ENCODE measurements at places on chromosomes 5 and 9.

- DNase-seq = no peak
These were observed 7.7 kb upstream of the RPL26L1 start for GRCh38 chr5:172951371-172952033.

GRCh38 chr5:120306303-120306702 is 157.8 kb upstream of the PRR16 start:
- DNase-seq = no peak

DNA sequence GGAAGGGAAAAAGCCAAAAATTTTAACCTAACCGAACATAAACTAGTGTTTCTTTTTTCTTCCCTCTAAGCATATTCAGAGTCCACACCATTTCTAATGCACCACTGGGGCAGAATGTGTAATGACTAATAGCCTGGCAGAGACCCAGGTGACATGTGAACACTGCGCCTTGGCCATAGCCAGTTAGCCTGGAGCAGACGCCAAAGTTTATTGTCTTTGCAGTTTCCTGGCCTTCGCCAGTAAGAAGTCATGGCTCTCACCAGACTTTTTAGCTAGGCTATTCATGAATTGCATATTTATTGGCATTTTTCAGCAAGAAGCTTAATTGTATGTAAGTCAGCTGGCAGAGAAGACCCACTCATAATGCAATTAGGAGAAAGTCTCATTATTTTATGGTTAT is 182.8 kb upstream of the SLC27A6 start:
- DNase-seq = peak; percentile 89

GRCh38 chr5:11293523-11293922 is 532.5 kb upstream of the DAP start:
- no peak for DNase-seq

DNA sequence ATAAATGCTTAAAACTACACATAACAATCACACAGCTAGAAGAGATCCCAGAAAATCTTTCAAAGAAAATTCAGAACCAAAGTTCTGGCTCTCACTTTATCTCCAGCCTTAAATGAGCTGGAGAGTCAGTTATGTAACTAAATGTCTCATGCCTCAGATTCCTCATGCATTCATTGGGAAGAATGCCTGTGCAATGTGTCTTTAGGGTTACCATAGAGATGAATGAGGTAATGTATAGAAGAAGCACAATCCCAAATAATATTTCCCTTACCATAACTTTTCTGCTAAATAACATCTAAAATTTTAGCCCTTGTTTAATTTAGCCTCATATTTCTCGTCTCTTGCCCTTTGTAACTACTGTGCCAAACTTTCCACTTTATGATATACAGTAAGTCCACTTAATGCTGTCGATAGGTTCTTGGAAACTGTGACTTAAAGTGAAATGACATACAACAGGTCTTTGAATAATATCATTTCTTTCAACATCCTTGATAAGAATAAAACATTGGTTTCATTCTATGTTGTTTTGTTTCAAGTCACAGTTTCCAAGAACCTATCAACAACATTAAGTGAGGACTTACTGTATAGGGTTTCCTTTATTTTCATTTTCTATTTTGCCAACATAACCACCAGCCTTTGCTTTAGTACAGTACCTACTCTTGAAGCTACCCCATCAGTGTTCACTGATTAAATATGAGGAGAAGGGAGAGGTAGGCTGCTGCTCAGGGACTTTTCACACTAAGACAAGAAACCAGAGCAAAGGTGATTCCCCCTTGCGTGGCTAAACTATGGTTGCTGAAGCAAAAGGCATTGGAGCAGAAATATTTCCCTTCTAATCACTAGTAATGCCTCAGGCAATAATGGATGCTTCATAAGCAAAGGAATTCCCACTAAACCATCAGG is 295.7 kb upstream of the PTGER4 start:
- peak; percentile 41 for DNase-seq

DNA sequence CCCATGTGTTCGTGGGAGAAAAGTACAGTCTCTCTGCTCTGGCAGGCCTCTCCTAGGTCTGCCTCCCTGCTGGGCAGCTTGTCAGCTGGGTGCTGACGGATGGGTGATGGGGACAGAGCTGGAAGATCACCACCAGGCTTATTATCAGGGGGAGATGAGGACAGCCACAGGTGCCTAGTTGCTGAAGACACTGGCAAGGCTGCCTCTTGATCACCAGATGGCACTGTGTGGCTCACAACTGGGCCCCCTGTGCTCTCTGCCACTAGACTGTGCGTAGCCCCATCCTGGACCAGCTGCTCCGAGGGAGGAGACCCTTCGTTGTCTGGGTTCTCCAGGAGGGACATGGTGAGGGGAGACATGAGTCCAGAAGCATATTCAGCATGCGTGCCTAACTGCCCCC is 73.0 kb downstream of the KIF24 start:
- DNase-seq = no peak

DNA sequence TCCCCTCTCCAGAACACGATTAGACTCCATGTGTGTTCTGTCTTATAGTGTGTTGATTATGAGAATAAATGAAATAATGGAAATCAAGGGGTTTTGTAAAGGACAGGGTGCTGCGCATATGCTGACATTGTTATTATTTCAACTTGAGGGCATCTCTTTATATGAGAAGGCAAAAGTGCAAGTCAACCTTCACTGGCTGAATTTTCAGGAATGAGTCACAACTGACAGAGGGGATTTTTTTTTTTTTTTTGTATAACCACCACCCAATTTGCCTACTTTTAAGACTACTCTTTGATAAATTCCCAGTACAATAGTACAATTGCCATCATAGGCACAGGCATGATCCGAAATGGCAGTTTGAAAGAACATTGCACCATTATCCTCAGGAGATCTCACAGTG is 419.2 kb upstream of the NMUR2 start:
- no peak for DNase-seq

- DNase-seq = no peak
These were observed 354.6 kb downstream of the SLIT3 start for GRCh38 chr5:168946363-168946762.

DNA sequence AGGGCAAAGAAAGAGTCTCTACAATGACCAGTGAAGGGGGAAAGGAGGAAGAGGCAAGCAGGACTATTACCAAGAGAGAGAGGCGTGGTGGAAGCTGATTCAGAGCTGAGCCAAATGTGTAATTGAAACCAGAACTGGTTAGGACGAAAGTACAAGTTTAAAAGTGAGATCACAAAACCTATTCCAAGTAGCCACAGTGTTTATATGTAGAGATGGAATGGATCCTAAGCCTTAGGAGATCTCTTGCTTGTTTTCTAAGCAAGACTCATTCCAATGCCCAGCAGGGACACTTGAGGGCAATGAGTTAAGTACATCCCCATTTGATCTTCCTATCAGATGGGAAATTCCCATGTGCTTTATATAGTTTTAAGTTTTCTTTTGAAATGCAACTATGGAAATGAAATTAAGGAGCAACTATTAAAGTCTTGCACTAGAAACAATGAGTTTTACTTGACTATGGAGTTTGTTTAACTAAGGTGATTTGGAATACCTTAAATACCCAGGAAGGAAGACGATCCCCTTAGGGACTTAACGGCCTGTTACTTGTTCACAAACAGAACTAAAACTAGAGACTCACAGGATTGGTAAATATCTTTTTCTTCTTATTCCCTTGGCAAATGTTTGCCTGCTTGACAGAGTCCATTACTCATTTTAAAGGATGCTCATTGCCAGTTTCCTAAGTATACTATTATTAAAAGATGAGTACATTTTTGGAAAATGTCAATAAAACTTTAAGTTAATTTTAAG is 51.1 kb upstream of the SNX2 start:
- peak; percentile 54 for DNase-seq

DNA sequence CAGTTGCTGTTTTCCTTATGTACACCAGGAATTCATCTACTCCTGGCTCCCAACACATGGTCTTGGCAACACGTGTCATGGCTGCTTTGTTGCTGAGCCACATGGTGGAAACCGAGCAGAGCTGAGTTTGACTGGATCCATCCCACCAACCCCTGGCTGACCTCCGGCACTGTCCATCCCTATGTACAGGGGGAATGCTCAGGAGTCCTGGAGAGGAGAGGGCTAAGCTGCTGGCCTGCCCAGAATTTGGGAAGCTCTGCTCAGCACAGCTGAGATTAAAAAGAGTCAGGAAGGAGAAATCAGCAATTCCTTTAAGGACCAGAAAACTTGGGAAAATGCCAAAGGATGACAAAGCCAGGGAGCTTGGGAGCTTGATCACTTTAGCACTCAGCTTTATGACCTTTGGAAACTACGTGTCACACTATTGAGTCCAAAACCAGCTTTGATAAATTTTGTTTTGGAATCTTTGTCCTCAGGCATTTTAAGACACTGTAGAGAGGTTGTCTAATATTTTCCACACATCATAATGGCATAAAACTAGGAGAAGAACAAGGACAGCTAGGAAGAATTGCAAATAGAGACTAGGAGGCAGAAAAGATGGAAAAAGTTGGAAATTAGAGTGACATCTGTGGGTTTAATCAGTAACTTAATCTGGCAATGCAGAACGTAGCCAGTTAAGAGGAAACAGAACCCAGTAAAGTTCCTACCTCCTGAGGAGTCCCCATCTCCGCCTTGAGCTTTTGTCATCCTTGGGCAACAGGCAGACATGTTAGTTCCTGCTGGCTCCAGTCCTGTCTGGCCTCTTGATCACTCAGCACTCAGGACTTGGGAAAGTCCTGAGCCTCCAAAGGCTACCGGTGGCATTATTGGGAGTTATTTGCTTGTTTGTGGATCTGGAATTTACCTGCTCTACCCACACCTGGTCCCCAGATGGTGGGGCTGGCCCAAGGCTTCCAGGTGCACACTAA is 62.5 kb upstream of the PLPP1 start:
- DNase-seq = peak; percentile 72

GRCh38 chr5:134249469-134250379 is 23.9 kb upstream of the PPP2CA start:
- no peak for DNase-seq

DNA sequence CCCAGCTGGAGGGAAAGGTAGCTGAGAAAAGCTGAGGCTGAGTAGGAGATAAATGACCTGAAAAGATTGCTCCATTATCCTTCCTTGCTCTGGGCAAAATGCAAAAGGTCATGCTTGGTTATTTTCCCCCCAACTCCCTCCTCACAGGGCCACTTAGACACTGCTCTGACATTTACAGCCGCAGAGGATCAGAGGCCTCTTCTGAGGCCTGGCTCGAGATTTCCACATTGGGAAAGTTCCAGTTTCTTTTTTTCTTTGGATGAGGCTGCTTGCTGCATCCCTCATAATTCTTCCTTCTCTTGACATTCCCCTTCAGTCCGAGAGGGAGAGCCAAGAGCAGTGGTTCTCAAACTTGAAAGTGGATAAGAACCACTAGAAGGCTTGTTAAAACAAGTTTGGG is 60.1 kb upstream of the HSPA9 start:
- DNase-seq = peak; percentile 14

DNA sequence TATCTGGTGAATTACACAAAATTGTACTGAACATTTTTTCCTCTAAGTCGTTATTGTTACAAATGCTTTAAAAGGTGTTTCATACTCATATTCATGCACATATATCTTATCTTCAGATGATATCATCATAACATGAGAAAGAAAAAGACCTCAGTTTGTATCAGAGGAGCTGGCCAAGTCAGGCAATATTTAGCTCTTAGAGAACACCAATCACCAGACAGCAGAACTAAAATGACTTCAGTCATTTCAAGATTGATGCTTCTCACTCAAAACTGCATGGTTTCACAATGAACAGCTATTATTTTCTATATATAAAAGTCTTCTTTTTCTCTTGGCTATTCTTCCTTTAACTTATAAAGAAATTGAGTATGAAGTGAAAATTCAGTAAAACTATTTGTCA is 44.6 kb downstream of the TSSK1B start:
- DNase-seq = no peak

DNA sequence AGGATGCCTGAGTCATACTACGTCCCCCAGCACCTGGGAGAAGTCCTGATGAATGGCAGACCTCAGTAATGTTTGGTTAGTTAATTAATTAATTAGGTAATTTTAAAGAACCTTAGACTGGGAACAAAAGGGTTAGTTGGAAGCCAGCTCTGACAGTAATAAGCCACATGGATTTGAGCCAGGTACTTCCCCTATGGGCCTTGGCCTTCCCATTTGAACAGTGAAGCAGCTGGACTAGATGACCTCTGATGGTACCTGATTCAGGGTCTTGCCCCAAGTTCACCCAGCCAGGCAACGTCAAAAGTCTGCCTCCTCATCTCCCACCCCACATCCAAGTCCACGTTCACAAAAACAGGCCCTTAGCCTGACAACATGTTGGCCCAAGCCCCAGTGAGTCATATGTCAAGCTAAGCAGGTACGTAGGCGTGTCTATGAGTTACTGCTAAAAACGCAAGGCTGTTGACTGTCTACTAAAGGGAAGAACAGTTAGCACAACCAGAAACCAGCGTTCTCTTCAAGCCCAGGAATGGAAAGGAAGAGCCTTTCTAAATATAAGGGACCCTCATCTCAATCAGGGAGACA is 303.2 kb downstream of the ACTL7B start:
- DNase-seq = peak; percentile 78

GRCh38 chr5:150295741-150296486 is 6.3 kb upstream of the CAMK2A start:
- no peak for DNase-seq

- no peak for DNase-seq
These were observed 25.3 kb downstream of the SLC22A5 start for GRCh38 chr5:132394667-132395259.

DNA sequence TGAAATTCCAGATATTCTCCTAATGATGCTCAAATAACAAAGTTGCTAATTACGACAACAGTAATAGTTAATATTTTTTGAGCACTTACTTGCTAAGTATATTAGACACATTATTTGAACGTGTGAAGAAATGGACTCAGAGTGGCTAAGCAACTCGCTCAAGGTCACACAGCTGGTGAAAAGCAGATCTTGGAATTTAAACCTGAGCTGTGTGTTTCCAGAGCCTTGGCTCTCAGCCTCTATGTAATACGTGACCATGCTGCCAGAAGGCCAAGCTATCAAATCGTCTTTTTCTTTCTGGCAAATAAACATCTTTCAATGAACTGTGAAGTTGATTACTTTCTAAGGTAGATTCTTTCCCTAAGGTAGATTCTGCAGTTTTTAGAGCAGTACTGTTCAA is 61.6 kb downstream of the KCTD16 start:
- no peak for DNase-seq

GRCh38 chr9:4717815-4718214 is 23.2 kb downstream of the AK3 start:
- DNase-seq = no peak

- no peak for DNase-seq
These were observed 17.8 kb downstream of the RGS3 start for GRCh38 chr9:113481176-113481787.

GRCh38 chr5:137372016-137372772 is 126.9 kb downstream of the SPOCK1 start:
- no peak for DNase-seq

DNA sequence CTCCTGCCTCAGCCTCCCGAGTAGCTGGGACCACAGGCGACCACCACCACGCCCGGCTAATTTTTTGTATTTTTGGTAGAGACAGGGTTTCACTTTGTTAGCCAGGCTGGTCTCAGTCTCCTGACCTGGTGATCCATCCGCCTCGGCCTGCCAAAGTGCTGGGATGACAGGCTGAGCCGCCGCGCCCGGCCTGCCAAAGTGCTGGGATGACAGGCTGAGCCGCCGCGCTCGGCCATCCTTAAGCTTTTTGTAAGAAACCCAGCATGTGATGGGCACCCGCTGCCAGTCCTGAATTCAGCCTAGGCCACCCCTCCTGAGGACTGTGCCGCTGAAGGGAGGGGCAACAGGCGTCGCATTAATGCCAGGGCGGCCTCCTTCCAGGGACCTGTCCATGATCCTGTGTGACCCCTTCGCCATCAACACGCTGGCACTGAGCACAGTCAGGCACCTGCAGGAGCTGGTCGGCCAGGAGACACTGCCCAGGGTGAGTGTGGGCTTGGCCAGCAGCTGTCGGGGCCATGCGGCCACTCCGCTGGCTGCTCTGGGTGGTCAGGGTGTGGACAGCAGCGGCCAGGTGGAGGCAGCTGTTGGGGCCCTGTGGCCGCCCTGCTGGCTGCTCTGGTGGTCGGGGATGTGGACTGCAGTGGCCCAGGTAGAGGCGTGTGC is 10.5 kb downstream of the NELFB start:
- DNase-seq = no peak
